Activated naive CD4-positive, alpha-beta T cell treated with anti-CD3 and anti-CD28 coated beads, Interleukin-2, amount 50 U/mL, for 72 hours (primary cell): ENCODE measurements at places on chromosomes 2 and 18. TPM values are rescaled to one million over a fixed set of nuclear protein-coding genes. Genes with fewer than 3 reads are reported as not detected.

DNA sequence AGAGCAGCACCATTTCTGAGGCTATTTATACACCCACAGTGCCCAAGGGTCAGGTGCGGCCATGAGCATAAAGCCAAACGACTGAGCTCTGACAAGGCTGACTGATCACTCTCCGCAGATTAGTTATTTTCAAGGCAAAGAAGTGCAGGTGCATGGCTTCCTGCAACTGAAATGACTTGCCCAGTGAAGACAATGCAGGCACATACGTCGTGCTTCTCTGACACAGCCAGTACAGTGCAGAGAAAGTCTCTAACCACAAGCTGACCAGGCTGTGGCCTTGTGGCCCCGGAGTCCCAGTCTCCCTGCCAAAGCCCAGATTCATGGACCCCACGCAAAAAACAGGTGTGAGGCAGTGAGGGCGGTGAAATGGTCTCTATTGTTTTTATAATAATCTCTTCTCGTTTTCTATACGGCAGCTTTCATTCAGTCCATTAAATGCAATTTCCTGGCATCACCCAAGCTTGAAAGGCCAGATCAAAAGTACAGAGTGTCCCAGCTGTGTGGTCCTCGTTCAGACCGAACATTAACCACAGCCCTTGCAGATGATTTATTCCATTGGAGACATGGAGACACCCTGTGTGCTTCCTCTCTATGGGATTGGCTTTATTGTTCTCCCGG, 447.0 kb upstream of the ID2 start:
- DNase-seq: no peak

- no peak for DNase-seq
Observed at GRCh38 chr2:11491348-11491933, 25.5 kb upstream of the E2F6 start.

GRCh38 chr2:217573571-217573970, 429.2 kb downstream of the TNS1 start:
- no peak for DNase-seq

DNA sequence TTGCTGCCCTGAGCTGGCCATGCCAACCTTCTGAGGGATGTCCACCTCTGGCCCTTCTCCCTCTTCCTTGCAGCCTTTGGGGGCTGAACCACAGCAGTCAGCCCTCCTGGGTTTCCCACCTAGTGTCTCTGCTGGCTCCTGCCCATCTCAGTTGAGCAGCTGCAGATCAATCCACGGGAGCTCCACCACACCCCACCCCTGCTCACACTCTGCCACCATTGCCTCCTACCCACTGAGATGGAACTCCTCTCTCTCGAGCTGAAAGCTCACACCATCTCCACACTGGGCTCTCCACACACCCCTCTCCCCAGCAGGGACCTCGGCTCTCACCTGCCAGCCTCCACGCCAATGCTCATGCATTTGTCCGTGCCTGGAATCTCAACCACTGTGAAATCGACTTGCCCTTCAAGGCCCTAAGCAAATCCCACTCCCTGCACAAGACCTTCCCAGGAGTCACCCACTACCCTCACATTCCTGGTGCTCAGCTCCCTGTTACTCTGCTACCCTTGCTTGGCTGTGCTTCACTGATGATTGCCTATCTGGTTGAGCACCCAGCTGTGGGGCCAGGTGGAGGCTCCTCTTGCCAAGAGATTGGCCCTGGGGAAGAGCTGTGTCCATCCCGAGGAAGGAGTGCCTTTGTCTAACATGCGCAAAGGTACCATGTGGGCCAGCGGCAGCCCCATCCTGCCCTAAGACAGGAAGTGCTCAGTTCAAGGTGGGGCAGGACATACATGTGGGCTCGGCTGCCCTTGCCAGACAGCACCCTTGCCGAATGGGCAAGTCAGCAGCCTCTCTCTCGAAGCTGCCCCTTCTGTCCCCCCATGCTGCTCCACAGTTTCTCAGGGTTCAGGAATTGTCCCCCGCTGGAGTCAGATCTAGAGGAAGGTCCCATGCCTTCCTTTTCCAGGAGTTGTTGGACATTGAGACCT, 208.7 kb downstream of the CYP26B1 start:
- DNase-seq: no peak

DNA sequence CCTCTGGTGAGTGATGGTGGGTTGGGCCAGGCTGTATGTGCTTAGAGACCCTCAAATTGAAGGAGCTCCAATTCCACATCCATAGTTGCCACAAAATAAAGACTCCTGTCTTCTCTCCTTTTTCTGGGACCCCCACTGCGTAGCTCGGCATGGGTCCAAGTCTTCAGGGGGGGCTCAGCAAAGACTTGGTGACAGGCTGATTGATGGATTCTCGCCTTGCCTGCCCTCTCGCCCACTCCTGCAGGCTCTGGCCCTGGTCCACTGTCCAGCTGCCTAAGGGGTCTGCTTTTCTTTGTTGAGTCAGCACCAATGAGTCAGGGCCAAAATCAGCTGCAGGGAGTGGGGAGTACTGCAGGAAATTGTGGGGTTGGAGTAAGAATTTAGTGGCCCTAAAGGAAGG, 21.5 kb downstream of the RPL37A start:
- no peak for DNase-seq

DNA sequence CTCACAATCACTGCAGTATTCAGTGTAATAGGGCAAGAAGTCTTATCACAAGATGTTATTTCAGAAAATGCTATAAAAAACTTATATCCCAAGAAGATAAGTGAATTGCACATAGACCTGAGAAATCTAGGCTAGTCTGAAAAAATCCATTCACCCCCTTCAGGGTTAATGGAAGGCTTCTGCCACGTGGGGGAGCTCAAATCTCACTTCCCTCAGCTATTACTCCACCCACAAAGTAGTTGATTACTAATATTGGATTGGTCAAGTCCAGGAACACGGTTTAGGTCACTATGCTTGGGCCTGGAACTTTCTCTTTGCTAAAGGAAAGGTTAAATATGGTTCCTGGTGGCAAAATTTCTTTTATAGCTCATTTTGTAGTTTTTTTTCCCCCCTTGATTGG, 51.2 kb upstream of the ADAM23 start:
- no peak for DNase-seq

DNA sequence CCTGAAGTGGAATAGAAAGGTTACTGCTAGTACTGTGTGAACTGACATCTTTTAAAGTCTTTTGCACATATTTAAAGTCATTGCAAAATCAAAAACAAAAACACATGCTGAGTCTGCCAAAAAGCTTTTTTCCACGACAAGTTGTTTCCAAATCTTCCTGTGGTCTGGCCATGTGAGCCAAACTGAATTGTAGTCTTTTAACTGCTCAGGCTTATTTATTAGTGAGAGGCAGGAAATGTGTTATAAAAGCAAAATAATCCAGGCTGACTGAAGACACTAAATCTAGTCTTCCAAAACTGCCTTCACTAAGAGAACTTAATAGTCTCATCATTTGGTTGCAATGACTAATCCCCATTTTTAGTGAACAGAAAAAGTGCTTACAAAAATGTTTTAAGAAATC, 2.3 kb downstream of the KRCC1 start:
- DNase-seq: no peak

DNA sequence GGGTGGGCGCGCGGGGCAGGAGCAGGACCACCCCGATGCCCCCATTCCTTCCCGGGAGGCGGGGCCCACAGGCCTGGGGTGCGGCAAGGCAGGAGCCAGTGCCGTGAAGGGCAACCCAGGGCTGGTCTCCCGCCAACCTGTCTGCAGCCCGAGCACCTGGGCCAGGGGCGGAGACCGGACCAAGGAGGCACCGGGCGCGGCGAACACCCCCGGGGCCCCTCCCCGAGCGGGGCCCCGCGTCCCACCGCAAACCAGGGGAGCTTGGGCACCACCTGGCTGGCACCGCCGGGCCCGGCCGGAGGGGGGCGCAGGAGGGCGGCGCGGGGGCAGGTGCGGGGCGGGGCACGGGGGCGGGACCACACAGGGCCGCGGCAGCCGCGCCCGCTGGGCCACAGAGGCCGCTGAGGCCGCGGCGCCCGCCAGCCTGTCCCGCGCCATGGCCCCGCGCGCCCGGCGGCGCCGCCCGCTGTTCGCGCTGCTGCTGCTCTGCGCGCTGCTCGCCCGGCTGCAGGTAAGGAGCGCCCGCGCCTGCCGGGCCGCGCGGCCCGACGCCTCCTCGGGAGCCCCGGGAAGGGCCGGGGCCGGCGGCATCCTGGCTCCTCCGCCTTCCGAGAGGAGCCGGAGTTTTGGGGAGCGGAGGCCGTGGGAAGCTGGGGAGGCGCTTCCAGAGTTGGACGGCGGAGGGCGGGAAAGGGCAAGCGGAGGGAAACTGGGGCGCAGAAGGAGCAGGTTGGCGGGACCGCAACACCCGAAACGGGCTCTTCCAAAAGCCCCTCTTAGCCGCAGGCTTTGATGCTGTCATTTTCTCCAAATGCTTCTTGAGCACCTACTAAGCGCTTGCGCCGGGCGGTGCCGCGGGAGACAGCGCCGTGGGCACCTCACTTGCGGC, at the start of gene TNFRSF11A:
Gene TNFRSF11A (plus strand): TSS at position 394 of the 889 bp plus-strand sequence. CDS start 43 bp downstream, at position 437.
- peak; percentile 84 for DNase-seq

The SPP2 gene
- not detected for total RNA-seq
